GM10248 (cell line): ENCODE measurements at places on chromosomes 4 and X.

GRCh38 chr4:139525414-139525813 is 30.6 kb downstream of the SETD7 start:
- no peak for DNase-seq

DNA sequence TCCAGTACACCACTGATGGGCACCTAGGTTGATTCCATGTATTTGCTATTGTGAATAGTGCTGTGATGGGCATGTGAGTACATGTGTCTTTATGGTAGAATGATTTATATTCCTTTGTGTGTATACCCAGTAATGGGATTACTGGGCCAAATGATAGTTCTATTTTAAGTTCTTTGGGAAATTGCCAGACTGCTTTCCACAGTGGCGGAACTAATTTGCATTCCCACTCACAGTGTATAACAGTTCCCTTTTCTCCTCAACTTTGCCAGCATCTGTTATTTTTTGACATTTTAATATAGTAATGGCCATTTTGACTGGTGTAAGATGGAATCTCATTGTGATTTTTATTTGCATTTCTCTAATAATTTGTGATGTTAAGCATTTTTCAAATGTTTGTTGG is 25.9 kb downstream of the CC2D2A start:
- DNase-seq, result no peak

- DNase-seq, result no peak
These were observed 114.7 kb upstream of the TTC29 start for GRCh38 chr4:147060151-147060931.

- no peak for DNase-seq
These were observed 38.2 kb downstream of the MAGED1 start for GRCh38 chrX:51931566-51932150.

DNA sequence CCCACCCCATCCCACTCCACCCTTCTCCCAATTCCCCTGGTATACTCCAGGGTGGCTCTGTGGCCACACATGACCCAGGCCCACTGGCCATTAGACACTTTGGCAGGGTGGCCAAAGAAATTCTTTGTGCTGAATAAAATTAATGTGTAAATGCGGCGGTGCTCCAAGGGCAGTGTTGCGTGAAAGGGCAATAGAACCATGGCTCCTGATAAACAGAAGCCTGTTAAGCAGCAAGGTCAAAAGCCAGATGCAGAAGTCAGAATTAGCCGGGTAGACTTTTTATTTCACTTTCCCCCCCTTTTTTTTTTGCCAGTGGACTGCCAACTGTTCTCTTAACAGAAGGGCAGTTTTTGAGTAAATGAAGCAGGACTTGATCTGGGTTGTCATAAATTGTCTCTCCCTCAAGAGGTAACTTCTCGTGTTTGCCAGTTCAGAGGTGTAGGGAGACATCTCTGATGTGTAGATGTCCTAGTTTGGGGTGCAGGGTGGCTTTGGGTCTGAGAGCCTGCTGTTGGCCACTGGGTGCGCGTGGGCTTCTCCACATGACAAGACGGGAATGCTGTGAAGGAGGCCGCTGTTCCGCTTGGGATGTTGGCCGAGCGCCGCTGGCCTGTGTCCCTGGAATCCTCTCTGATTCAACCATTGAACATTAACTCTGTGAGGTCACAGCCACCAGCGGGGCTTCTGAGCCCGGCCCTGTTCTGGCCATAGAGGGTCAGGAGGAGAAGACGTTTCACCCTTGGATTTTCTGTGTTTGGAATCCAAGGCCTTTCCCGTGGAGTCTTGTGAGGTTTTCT is 139.5 kb downstream of the TBL1X start:
- DNase-seq, result no peak

DNA sequence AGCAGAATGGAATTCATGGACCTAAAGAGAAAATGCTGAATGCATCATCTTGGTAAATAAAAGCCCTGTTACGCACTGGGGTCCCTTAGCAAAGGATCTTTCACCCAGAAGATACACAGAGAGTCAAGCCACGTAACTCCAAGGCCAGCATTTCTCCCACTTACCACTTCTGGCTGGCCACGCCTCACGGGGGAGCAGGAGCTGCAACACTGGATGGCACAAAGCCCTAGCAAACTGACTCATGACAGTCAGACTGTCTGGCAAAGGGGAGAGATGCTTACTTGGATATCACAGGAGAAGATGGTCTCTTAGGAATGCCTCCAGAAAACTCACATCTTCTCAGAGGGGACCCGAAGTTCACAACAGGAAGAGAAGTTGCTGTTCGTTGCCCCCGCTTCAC is 51.4 kb upstream of the BCLAF3 start:
- DNase-seq, result no peak

DNA sequence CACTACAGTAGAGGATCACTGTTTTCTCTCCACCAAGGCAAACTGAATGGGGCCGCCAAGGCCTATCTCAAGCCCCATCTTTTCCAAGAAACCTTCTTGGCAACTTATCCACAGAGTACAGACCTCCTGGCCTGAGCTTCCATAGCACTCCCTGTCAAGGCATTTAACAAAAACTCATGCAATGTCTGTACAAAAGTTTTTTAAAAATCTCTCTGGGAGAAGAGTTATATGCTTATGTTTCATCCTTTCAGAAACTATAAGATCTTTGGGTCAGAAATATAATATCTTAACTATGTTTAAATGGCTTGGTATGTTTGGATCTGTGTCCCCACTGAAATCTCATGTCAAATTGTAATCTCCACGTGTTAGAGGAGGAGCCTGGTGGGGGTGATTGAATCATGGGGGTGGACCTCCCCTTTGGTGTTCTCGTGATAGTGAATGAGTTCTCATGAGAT is 13.6 kb downstream of the ADAMTS3 start:
- DNase-seq, result no peak

GRCh38 chr4:94965852-94966251 is 208.1 kb downstream of the BMPR1B start:
- no peak for DNase-seq

- no peak for DNase-seq
These were observed 72.5 kb downstream of the FGF13 start for GRCh38 chrX:138638996-138639395.

DNA sequence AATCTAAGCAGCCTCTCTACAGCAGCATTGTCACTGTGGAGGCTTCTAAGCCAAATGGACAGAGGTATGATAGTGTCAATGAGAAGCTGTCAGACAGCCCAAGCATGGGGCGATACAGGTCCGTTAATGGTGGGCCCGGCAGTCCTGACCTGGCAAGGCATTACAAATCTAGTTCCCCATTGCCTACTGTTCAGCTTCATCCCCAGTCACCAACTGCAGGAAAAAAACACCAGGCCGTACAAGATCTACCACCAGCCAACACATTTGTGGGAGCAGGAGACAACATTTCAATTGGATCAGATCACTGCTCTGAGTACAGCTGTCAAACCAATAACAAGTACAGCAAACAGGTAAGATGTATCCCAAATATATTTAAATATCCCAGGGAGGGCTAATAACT is 4.1 kb downstream of the PCDH7 start:
- no peak for DNase-seq

GRCh38 chrX:97685753-97686152 is 802.0 kb downstream of the RPA4 start:
- DNase-seq, result peak; percentile 20

DNA sequence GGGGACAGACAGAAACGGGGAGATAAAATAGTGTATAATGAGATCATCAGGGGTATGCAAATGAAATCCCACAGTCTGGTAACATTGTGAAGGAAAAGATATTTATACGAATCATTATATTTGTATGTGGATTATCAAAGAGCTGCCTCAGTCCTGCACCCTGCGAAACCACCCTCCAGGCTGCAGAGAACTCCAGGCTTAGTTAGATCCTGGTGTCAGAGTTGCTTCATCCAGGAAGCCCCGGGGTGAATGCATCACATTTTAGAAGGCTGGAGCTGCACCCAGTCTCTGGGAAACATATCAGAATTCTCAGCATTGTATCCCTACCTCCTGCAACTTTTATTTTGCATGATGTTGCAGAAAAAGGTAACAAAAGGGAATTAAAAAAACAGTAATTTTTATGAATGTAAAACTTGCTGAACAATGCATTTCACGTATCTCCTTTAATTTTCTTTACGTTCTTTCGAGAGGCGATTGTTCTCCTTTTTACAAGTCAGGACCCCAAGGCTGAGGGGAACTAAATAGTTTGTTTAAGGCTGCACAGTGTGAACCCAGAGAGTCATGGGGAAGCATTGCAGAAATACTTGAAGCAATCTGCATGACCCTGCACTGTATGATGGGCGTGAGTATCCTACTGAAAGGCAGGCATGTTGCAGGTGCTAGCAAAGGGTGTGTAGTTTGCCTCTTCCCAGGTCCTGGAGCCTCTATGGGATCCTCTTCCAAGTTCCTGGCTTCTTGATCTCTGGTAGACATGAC is 299.5 kb upstream of the CLNK start:
- no peak for DNase-seq

DNA sequence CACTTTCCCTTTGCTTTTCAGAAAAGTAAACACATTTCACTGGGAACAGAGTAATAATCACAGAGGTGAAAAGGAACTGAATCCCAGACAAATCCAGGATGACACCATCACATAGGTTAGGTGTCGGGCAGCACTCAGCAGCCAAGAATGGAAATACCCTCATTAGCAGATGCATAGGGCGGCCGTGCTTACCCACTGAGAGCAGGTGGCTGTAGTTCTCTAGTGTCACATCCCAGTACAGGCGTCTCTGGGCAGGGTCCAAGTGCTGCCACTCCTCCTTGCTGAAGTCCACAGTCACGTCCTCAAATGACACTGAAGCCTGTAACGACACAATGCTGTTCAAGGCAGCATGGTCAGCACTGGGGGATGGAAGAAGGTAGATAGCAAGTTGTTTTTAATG is 26.9 kb downstream of the ZNF41 start:
- DNase-seq, result no peak

- no peak for DNase-seq
These were observed 188.1 kb upstream of the SFRP2 start for GRCh38 chr4:153976954-153977353.

GRCh38 chr4:81491943-81492342 is 20.2 kb upstream of the RASGEF1B start:
- no peak for DNase-seq

DNA sequence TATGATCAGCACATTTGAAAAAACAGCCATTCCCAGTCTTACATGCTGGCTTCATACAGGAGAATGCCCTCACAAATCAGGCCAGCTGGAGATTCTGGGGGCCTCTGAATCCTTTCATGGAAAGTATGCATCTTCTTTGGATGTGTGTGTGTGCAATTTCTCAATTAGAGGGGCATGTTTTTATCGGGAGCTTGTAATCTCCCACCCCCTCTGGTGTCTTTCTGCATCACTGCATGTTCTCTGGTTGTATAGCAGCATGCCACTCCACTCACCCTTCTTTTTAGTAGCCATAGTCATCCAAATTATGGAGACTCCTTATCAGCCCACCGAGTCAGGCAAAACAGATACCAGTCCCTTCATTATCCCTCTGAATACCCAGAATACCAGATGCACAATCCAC is 282.2 kb upstream of the SLIT2 start:
- no peak for DNase-seq

- DNase-seq, result no peak
These were observed 28.9 kb downstream of the AFF1 start for GRCh38 chr4:86963697-86964096.

- DNase-seq, result no peak
These were observed 261.1 kb upstream of the GATB start for GRCh38 chr4:152021788-152022438.

DNA sequence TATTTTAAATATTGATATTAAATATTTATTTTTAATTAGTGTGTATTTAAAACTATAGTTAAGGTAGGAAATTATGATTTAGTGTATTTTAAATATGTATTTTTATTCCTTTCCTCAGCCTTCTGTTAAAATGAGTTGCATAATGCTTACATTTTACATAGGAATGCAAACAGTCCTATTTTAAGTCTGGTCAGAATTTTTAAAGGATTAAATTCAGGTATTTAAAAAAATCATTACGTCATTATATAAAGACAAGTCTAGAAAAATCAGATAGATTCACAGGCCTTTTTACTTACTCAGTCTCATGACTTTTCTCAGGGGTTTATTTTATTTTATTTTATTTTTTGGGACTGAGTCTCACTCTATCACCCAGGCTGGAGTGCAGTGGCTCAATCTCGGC is 50.4 kb upstream of the RPA4 start:
- DNase-seq, result no peak

- no peak for DNase-seq
These were observed 731 bp upstream of the AMMECR1 start for GRCh38 chrX:110318664-110318968.

DNA sequence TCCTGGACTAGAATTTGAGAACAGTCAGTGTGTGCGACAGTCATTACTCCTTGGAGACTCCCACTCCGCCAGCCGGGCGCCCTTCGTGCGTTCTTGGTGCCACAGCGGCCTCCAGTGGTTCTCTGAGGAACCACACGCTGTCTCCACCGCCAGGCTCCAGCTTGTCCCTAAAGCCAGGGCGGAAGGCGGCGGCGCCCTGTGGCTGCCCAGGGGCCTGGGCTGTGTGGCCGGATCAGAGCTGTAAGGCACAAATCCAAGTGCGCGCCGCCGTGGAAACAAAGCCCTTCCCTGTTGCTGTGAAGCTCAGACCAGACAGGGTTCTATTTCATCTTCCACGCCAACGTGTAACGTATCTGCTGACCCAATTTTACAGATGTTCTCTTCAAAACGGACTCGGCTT is 34.2 kb downstream of the IDS start:
- DNase-seq, result peak; percentile 75

GRCh38 chrX:9980927-9981326 is 13.8 kb downstream of the CLDN34 start:
- no peak for DNase-seq

DNA sequence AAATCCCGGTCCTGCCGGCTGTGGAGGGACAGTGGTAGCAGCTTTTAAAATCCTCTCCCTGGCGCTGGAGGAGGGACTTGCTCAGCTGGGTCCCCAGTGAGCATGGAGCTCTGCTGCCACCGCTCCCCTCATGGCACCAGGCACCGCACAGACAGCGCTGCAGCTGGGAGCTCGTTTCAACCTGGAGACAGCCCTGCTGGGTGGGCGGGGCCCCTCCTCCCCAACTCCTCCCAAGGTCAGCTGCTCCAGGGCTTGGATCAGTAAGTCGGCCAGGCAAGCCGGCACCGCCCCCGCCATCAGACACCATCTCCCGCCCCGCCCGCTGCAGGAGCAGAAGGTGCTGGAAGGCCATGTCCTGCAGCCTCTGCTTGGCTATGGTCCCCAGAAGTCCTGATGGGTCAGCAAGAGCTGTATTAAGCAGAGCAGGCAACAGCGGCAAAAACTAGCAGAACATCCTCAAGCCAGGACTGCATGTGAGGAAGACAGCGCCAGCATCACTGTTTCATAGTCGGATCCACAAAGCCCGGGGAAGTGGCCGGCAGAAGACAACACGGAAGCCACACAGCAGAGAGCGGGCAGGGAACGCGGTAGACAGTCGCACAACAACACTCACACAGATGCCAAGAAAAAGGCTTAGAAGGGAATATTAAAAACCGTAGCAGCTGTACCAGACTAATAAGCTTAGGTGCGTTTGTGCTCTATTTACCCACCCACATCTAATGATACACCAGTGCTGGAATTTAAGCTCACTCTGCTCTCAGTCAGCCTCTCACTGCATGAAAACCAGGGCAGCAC is 16.2 kb downstream of the ZFYVE28 start:
- DNase-seq, result no peak
